ENCODE measurements at places on chromosomes 1 and 21. TPM values are rescaled to one million over a fixed set of nuclear protein-coding genes. Genes with fewer than 3 reads are reported as not detected.

Gene NBPF12
- 15.9 TPM for total RNA-seq

Gene THEM4
- total RNA-seq, result 14.7 TPM

Gene PPM1J
- 0.35 TPM for total RNA-seq

Gene CIART
- total RNA-seq, result 28.3 TPM

Gene AGBL4
- total RNA-seq, result not detected

Gene GSTM1
- not detected for total RNA-seq

Gene BEND5
- total RNA-seq, result 10.4 TPM

Gene SCCPDH
- 21.3 TPM for total RNA-seq

Gene ADSS2
- 28.9 TPM for total RNA-seq

Gene ALG14
- 0.62 TPM for total RNA-seq

Gene TARS2
- total RNA-seq, result 7.1 TPM

Gene S100A14
- 82.1 TPM for total RNA-seq

All from gastroesophageal sphincter (tissue), 4 donors.